ENCODE measurements at places on chromosomes 7 and 10.
A peak's percentile ranks its signal among the peaks of the same experiment; 100 is the strongest.

- no peak for DNase-seq
Measured at GRCh38 chr10:108639010-108639409, 1284.3 kb downstream of the XPNPEP1 start.

- no peak for DNase-seq
Measured at GRCh38 chr7:105230486-105230885, 158.2 kb downstream of the SRPK2 start.

DNA sequence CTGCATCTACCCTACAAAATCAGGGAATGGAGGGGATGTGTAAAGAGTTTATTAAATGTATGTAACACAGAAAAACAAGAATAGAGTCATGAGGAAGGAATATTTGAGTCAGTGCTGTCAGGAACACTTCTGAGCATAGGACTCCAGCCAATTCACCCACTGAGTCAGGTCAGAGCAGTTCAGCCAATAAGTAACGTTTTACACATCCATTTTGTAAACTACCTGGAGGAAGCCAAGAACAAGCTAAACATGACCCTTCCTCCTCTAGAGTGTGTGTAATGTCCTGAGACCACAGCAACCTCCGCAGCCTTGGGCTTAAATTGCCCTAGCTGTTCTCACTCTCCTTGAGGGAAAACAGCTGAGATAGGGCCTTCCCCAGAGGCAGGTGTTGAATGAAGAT lies 691.5 kb upstream of the LRRN3 start:
- no peak for DNase-seq

GRCh38 chr7:107833684-107834106 lies 30.7 kb upstream of the SLC26A3 start:
- no peak for DNase-seq

DNA sequence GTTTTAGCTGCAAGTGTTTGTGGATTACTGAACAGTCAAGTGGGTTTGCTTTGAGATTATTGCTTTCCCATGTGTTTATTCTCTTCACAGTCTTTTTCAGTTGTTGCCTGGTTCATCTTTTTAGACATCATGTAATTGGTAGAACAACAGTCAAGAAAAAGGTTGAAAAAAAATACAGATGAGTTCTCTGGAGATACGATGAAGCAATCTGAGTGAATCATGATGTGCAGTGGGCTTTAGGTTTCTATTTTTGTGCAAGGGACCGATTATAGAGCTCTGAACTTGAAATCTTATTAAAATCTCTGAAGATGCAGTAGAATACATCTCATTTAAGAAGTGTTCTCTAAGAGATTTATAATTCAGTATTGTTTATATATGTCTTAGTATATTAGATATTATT lies 145.7 kb downstream of the SDK1 start:
- DNase-seq, result no peak

DNA sequence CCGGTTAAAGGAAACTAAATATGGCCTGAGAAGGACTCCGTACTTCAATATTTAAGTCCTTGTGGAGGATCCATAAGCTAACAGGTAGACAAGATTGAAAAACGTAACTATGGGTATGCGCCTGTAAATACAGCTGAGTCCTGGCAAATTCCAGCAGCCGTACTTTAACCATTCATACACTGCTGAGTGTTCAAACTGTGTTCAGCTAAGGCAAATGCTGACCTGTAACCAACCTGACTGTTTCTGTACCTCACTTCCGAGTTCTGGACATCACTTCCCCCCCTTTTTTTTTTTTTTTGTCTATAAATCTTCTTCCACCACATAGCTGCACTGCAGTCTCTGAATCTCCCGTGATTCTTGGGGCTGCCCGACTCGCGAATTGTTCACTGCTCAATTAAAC lies 69.1 kb downstream of the SRPK2 start:
- DNase-seq, result no peak

DNA sequence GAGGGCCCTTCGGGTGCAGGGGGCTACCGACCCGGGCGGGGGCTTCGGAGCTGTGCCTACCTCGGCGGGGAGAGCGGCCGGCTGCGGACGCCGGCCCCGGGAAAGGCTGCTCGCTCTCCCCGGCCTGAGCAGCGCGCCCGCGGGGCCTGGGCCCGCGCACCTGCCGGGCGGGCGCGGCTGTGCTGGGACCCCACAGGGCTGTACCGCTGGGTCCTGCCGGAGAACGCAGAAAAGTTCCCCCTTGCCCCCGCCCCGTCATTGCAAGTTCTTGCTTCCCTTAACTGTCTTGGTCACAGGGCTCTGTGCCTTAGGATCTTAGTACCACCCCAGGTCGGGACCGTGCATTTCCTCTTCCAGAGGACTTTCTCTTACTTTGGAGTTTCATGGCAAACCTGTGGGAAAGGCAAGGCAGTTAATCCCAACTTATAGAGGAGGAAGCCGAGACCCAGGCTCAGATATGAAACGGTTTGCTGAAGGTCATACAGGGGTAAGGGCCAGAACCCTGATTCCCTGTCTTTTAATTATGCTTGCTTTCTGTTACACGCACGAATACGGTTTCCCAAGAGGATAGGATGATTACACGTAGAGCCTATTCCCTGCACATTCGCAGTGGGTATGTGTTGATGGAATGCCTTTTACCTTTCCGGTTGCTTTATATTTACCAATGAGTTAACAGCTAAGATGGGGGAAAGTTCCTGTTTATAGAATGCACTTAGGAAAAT lies 652 bp downstream of the PCGF5 start:
- no peak for DNase-seq

DNA sequence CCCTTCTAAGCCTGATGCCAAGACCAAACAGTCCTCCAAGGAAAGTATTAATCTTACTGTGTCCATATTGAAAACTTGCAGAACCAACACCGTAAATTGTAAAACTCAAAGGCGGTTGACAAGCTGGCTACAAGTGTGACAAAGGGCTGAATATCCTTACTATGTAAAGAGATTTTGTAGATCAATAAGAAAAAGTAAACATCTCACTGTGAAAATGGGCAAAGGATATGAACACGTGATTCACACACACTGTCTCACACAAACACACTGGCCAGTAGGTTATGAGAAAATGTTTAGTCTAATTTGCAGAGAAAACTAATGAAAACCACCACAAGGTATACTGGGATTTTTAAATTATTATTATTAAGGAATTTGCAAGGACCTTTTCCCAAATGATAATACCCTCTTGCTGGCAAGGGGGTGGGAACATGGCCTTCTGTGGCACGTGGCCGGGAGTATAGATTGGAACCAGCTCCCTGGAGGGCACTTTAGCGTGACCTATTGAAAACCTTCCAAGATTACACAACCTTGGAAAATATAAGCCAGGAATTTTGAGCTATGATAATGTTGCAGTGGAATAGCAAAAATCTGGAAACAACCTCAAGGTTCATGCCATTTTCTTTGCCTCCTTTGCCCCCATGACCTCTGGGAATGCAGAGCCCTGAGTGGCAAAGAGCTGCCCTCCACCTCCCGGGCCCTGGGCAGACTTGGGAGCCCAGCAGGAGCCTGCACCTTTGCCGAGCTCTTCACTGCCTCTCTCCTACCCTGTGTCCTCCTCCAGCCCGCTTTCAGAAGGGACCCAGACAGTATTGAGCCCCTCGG lies 26.2 kb upstream of the SLC29A3 start:
- DNase-seq, result no peak

GRCh38 chr7:127287133-127287532 lies 34.4 kb upstream of the GRM8 start:
- DNase-seq, result peak; percentile 1

DNA sequence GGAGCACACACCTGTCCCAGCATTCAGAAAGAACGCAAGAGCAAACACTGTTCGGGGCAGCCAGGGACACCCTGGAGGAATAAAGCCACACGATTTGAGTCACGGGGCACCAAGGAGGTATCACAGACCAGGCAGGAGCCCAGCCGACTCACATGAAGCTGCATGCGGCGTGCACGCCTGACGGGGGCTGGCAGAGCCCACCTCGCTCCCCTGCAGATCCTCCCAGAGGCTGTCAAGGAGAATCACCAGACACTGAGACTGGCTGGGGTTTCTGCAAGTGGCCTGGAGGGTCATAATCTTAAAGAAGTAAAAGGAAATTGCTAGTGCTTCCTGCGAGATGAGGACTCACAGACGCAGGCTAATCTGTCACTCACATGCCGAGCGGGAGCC lies 61.6 kb downstream of the TCERG1L start:
- no peak for DNase-seq

DNA sequence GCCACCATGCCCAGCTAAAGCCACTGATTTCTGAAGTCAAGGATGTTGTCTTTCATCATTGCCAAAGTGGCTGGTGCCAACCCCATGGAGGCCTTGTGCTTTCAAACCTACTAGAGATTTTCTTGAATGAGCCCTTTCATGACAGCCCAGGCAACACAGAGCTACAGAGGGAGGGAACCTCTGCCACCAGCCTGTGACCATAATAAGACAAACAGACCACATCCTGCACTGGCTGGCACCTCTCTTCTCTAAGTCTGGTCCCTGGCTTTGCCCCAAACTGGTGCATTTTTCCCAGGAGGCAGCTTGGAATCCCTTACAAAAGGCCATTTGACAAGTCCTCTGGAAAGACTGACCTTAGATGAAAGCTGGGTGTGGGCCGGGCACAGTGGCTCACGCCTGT lies 348.8 kb downstream of the GALNT17 start:
- DNase-seq, result no peak

DNA sequence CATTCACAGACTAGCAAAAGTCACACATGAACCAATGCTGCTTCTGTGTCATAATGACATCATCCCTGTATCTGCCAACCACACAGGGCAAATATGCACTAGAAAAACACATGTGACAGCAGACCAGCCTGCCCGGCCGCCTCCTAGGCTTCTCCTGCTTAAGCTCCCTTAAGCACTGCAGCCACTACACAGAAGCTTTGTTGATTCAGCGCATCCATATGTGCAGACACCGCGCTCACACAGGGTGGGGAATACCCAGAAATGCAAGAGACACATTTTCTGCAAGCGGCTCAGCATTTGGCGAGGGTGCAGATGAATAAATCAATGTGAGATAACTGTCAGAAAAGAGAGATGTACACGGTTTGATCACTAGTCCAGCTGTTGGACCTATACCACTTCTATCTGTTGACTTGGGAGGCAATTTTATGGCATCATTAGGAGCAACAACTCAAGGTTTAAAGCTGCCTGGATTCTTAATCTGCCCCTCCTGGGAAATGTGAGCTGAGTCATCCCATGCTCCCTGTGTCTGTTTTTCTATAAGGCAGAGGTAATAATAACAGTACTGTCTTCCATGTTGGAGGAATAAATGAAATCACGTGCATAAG lies 33.4 kb downstream of the CPXM2 start:
- no peak for DNase-seq

GRCh38 chr10:30744106-30744505 lies 114.6 kb upstream of the LYZL2 start:
- DNase-seq, result no peak

GRCh38 chr7:45456747-45457524 lies 117.2 kb upstream of the ADCY1 start:
- no peak for DNase-seq

DNA sequence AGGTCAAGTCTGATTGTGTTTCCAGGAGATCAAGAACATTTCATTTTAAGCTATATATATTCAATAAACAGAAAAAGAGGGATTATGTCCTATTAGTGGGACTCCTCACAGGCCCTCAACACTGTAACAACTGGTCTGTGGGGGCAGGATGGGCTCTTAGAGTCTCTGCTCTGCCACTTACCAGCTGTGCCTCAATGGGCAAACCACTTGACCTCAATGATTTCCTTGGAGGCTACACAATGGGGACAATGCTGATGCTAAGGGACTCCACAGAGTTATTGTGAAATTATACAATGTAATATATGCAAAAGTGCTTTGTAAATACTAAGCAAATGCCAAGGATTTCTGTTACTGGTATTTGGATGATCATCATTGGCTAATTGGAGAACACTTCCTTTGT lies 33.2 kb upstream of the MXI1 start:
- no peak for DNase-seq

GRCh38 chr10:18097524-18097923 lies 42.7 kb upstream of the CACNB2 start:
- DNase-seq, result no peak

- no peak for DNase-seq
Measured at GRCh38 chr10:89944138-89944537, 242.7 kb downstream of the KIF20B start.

- no peak for DNase-seq
Measured at GRCh38 chr10:95254629-95255028, 36.2 kb downstream of the PDLIM1 start.

- no peak for DNase-seq
Measured at GRCh38 chr7:152015600-152015999, 9.9 kb upstream of the GALNT11 start.

DNA sequence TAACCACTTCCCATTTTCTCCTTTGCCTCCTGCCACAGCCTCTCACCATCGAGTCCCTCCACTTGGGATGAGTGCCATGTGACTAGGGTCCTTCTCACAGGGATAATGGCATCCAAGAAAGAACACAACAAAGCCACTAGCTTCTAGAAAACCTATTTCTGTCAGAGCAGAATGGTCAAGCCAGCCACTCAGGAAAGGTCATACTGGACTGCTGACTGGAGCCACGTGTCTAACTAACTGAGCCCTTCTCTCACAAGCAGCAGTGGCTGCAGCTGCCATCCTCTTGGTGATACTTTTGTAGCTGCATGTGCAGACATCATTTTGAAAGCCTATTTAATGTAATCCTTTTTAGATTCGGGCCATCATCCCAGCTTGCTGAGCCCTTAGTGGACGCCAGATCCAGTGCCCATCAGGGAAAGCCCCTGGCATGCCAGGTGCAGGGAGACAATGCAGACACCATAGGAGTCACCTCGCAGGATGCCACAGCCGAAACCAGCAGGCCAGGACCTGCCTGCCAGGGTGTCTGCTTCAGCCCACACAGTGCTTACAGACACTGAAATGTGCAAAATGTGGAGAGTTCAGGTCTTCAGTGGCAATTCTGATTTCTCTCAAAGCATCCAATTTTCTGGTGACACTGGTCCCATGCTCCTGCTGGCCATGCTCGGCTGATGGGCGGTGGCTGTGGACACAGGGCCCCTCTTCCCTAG lies 98.3 kb upstream of the DDC start:
- DNase-seq, result no peak

DNA sequence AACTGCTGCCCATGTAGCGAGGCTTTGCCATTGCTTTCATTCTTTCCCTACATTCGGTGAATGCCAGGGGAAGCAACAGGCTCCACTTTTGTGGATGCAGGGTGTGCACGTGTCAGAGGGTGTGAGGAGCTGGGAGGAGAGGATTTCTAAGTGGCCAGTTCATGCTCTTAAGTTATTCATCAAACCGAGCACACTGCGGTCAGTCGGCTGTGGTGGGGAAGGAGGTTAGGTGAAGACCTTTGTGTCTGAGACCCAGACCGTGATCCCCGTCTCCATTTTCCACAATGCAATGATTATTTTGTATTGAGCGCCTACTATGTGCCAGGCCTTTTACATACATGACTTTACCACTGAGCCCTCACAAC lies 438.6 kb upstream of the GALNT17 start:
- DNase-seq, result no peak

GRCh38 chr10:54854389-54854788 lies 53.4 kb upstream of the PCDH15 start:
- no peak for DNase-seq

GRCh38 chr7:65979583-65980477 lies 2.2 kb downstream of the GUSB start:
- DNase-seq, result no peak

GRCh38 chr10:13709931-13710650 lies 123.3 kb downstream of the PRPF18 start:
- DNase-seq, result no peak

GRCh38 chr10:133258818-133259601 lies 17.7 kb downstream of the ADAM8 start:
- no peak for DNase-seq
